Left cardiac atrium (tissue), 4 donors: ENCODE measurements at places on chromosomes 7 and 10. TPM values are rescaled to one million over a fixed set of nuclear protein-coding genes. Genes with fewer than 3 reads are reported as not detected.

MKI67 gene
- 2.7 TPM for total RNA-seq

FAM25G gene
- not detected for total RNA-seq

TRPV6 gene
- total RNA-seq: 0.24 TPM

ZKSCAN5 gene
- total RNA-seq: 6.1 TPM

BPGM gene
- 15.8 TPM for total RNA-seq

HTR7 gene
- 0.32 TPM for total RNA-seq

CRHR2 gene
- total RNA-seq: 0.16 TPM

SPACDR gene
- total RNA-seq: 0.38 TPM

PON2 gene
- 45.5 TPM for total RNA-seq

CABCOCO1 gene
- not detected for total RNA-seq

LIPM gene
- 0.18 TPM for total RNA-seq
